Temporal lobe (tissue), 4 donors: ENCODE measurements at places on chromosomes 16 and 17. TPM values are rescaled to one million over a fixed set of nuclear protein-coding genes. Genes with fewer than 3 reads are reported as not detected.

Gene ABCA8
- total RNA-seq, result 3.9 TPM

Gene GRIN2A
- total RNA-seq, result 11.8 TPM

Gene ANKRD40
- 20.2 TPM for total RNA-seq

Gene TBC1D3G
- 0.74 TPM for total RNA-seq

Gene SMIM5
- total RNA-seq, result 0.49 TPM

Gene MYH2
- total RNA-seq, result under 0.01 TPM
